ENCODE measurements at places on chromosomes 2 and 18. TPM values are rescaled to one million over a fixed set of nuclear protein-coding genes. Genes with fewer than 3 reads are reported as not detected.
A peak's percentile ranks its signal among the peaks of the same experiment; 100 is the strongest.

The TAF1B gene
- total RNA-seq, result 31.4 TPM

GRCh38 chr2:97993926-97994325, 1.8 kb downstream of the TMEM131 start:
- DNase-seq, result no peak

GRCh38 chr2:36716111-36716510, 19.6 kb downstream of the VIT start:
- peak; percentile 51 for DNase-seq

The ITPRIPL1 gene
- 6.1 TPM for total RNA-seq

The NCOA1 gene
- 77.2 TPM for total RNA-seq

All from skin of body (tissue), 3 donors.